ENCODE measurements at places on chromosomes 11 and 22.

GRCh38 chr22:49936973-49937757 lies 18.7 kb downstream of the CRELD2 start:
- DNase-seq, result no peak

DNA sequence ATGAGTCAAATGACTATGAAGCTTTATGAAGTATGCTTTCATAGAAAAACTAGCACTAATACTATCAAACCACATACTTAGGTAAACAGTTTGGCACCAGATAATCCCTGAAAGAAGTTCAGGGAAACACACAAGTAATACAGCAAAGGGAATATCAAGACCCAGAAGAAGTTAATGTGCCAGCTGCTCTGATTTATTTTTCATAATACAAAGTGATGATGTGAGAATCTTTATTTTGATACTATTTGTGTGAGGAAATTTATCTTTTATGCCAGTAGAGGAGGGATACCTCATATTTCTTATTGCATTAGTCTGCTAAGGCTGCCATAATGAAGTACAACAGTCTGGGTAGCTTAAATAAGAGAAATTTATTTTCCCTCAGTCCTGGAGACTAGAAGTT lies 67.7 kb upstream of the ANO3 start:
- no peak for DNase-seq

- DNase-seq, result no peak
These were observed 54.6 kb downstream of the MCM5 start for GRCh38 chr22:35454416-35455054.

- DNase-seq, result no peak
These were observed 32.8 kb downstream of the PITPNB start for GRCh38 chr22:27885977-27886842.

- no peak for DNase-seq
These were observed 32.9 kb downstream of the FAT3 start for GRCh38 chr11:92257536-92257935.

GRCh38 chr22:45548247-45548840 lies 45.7 kb downstream of the FBLN1 start:
- DNase-seq, result no peak

GRCh38 chr22:37996515-37997246 lies 12.3 kb upstream of the SOX10 start:
- no peak for DNase-seq

DNA sequence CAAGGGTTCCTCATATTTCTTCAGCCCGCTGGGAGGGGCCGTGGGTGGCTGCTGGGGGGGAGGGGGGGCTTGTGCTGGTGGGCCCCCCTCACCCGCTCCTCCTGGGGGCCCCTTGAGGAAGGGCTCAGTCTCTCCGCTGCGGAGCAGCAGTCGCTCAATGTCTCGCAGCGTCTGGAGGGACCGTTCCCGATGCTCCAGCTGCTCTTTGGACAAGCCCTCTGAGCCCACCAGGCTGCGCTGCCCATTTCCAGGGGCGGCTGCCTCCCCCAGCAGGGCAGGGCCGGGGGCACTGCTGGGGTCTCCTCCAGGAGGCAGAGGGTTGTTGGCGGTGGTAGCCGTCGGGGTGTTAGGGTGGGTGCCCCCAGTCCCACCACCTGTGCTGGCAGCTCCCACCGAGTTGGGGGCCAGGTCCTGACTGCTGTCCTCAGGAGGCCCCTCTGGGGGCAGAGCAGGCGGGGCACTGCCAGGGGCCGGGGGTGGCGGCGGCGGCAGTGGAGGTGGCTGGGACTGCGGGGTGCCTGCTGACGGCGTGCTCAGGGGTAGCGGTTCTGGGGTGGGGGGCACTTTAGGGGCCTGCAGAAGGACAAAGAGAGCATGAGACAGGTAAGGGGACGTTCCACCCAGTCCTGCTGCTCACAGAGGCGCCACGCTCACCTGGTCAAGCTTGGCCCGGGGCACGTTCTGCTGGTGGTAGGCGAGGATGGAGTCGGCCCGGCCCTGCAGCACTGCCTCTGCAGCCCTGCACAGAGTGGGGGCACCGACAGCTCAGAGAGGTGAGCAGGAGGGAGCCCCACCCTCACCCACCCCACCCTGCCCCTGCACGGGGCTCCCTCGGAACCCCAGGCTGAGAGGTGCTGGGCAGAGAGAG lies 18.9 kb downstream of the CXCR5 start:
- DNase-seq, result no peak

DNA sequence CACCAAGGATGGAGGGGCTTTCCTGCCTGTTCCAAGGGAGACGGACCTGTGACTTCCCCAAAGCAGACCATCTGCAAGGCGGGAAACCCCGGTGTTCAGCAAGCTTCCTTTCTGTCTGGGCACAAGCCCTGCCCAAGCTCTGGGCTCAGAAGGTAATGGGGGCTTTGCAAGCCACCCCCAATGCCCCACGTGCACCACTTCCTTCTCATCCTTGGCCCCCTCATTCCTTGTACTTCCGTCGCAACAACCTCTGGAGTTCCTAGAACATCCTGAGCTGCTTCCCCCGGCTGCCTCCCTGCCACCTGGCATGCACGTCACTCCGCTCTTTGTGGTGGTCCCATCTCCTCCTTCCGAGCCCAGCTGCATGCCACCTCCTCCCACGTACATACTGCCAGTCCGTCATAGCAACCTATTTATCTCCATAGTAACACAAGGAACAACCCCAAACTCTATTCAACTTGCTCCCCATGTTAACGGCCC lies 3.9 kb downstream of the MYEOV start:
- no peak for DNase-seq

DNA sequence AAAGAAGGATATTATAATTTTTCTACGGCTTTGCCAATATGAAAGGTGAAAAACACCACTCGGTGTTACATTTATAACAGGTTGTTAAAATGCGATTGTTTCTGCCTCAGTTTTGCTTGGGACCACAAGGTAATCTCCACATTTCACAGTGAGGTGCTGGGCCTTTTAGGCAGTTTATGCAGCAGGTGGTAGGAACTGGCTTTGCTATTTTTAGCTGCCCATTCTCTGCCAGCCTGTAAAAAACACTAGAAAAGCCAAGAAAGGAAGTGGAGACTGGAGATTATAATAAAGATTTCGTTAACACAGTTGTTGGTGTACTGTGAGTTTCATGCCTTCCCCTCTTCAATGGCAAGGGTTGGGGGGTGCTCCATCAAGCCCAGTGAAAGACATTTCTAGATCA lies 8.0 kb upstream of the MRPL16 start:
- no peak for DNase-seq

DNA sequence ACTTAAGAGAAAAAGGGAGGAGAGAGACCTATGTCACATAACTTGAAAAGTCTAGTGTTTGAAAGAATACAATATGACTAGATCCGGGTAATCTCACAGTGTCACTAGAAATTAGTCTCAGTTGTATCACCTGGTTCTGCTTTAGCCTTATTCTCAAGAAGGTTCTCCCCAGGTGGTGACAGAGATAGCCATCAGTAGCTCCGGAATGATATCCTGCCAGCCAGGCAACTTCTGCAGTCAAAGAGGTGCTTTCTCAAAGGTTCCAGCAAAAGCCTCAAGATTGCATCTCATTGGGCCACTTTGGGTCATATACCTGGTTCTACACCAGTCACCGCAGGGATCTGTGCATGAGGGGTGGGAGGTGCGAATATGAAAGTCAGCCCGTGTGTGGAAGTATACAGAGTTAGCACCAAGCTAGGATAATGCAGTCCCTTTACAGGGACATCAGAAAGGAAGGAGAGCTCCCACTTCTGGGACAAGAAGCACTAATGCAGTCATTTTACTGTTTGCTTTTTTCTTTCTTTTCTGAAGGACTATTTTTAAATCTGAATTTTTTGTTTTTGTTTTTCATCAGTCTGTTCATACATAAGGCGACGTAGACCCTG lies 61.1 kb downstream of the CYB5R2 start:
- DNase-seq, result peak; percentile 81

DNA sequence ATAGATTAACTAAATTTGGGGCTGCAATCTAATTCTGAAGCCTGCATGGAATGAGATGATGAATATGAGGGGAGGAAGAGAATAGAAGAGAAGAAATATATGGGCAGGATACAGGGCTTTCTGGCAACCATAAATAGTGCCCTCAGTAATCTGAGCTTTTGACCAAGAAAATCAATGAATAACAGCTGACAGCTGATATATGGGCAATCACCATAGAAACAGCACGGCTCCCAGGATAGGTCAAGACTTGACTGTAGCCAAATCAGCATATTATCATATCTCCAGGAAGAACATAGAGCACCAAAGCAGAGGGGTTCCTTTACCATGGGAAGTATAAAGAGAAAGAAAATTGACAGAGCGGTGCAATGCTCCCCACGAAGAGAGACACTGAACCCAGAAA lies 643.8 kb upstream of the TENM4 start:
- no peak for DNase-seq

DNA sequence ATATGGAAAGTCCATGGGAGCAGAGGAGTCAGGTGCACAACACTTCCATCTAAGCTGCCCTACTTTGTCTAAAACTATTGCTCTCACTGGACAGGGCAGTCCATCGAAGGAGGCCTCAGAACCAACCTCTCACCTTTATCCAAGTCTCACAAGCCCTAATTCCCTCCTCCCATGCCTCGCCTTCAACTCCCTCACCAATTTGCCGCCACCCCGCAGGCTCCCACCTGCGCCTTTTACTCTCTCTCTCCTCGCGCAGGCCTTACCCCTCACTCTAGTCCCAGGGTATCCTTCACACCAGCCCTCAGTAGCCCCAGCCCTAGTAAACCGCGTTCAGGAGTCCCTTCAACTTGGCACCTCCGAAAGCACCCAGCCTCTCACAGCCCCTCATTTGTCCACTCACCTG lies 451 bp downstream of the FHIP1B start:
- DNase-seq, result no peak

- DNase-seq, result no peak
These were observed 12.1 kb downstream of the CHST1 start for GRCh38 chr11:45653277-45653676.

GRCh38 chr22:36331306-36331911 lies 56.4 kb downstream of the MYH9 start:
- peak; percentile 92 for DNase-seq

- no peak for DNase-seq
These were observed 77.6 kb downstream of the ENTHD1 start for GRCh38 chr22:39815932-39816331.

DNA sequence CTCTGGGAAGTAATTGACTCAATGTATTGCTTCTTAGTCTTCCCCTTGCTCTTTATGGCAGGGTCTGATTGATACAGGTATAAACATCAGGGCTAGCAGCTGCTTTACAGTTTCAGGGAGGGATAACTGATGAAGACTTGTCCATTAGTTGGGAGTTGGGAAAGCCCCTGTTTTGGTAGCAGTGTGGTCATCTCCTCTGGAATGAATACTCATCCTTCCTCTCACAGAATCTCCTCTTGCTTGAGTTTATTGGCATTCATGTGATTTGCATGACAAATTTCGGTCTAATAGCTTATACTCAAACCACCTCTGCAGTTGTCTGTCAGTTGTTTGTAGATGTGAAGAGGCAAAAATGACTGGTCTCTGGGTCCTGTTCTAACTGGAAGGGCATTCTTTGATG lies 79.7 kb downstream of the FAT3 start:
- DNase-seq, result no peak

GRCh38 chr11:111285189-111286091 lies 12.9 kb upstream of the POU2AF3 start:
- no peak for DNase-seq

- DNase-seq, result no peak
These were observed 293.8 kb upstream of the B3GAT1 start for GRCh38 chr11:134705858-134706257.

DNA sequence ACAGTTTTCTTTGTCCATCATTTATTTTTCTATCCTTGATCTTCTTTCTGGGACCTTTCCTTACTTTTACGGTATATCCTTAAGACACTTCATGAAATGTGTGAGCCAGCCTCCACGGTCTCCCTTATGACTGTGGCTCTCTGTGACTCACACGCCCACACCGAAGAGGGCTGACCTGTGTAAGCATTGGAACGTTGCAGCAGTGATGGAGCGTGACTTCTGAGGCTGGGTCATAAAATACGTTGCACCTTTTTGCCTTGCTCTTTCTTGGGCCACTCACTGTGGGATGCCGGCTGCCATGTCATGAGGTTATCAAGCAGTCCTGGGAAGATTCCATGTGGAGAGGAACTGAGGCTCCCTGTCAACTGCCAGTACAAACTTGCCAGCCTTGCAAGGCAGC lies 96.3 kb upstream of the RAB1B start:
- DNase-seq, result no peak

GRCh38 chr11:86623041-86623621 lies 49.3 kb downstream of the ME3 start:
- no peak for DNase-seq

GRCh38 chr11:131827430-131827829 lies 457.0 kb downstream of the NTM start:
- DNase-seq, result no peak

GRCh38 chr22:41523464-41524221 lies 20.6 kb downstream of the POLR3H start:
- no peak for DNase-seq

GRCh38 chr11:34926831-34927132 lies 10.4 kb downstream of the PDHX start:
- no peak for DNase-seq

- DNase-seq, result no peak
These were observed 6.4 kb upstream of the TP53I11 start for GRCh38 chr11:44957040-44957515.

DNA sequence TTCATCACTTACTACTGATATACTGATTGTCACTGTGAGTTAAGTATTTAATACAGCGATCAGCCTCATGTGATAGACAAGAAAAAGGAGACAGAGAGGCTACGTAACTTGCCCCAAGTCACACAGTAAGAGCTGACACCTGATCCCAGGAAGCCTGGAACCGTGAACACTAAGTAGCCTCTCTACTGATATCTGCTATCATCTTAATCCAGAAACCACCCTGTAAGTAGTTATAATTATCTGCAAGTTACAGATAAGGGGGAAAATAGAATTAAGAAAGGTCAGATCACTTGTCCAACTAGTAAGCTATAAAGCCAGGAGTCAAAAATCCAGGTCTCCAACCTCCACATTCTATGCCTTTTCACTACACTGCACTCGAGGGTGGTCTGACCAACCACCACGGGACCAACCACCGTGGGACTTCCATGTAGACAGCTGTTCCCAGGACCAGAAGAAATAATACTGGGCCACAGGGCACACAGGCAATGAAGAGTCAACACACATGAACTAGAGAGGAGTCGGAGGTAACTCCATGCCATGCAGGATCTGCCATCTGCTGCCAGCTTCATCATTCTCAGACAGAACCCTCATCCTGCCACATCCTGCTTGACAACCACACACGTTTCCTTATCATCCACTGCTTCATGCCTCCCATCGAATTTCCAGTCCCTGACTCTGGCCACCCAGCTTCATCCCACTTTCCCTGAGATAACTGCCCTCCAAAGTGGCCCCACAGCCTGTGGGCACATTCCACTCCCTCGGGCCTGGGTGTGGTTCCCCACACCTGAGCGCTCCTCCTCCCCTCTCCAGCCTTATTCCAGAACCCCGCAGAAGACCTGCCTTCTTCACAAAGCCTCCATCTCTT lies 58.6 kb downstream of the MICAL3 start:
- no peak for DNase-seq

GRCh38 chr11:33377412-33378370 lies 120.5 kb downstream of the HIPK3 start:
- DNase-seq, result no peak
